AG09319 (cell line): ENCODE measurements at places on chromosomes 7 and 10.
A peak's percentile ranks its signal among the peaks of the same experiment; 100 is the strongest.

- DNase-seq = no peak
These were observed at the start of gene NEUROG3 for GRCh38 chr10:69573056-69573806. NEUROG3 (minus strand) TSS chr10:69573422; CDS start chr10:69573043, 379 bp downstream.

DNA sequence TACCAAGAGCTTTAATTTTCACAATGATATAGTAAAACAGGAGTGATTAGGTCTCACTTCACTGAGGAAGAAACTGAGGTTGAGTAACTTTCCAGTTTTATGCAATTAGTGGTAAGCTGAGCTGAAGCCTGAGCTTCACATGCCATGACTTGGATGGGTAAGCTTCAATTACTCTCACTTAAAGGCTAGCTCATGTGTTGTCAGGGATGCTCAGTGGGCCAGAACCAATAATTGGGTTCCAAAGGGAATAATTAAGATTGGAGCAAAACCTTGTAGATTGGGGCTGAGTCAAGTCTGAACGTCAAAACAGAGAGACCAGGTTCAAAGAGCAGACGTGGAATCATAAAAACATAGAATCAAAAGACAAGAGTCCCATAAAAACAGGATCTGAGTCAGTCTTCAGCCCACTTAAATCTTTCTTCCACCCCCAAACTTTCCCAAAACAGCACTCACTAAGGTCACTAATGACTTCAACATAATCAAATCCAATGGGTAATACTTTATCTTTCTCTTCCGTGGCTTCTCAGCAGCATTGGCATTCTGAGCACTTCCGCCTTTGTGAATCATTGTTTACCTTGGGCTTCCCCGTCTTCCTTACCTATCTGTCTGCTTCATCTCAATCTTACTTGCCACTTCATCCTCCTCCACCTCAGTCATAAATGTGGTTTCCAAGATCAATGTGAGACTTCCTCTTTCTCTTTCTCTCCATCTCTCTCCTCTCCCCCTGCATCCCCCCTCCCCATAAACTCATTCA, 23.0 kb upstream of the EGFR start:
- DNase-seq = peak; percentile 83

GRCh38 chr7:24779283-24779655, 22.0 kb upstream of the GSDME start:
- no peak for DNase-seq

GRCh38 chr7:151888079-151889067, 11.5 kb upstream of the PRKAG2 start:
- DNase-seq = no peak

DNA sequence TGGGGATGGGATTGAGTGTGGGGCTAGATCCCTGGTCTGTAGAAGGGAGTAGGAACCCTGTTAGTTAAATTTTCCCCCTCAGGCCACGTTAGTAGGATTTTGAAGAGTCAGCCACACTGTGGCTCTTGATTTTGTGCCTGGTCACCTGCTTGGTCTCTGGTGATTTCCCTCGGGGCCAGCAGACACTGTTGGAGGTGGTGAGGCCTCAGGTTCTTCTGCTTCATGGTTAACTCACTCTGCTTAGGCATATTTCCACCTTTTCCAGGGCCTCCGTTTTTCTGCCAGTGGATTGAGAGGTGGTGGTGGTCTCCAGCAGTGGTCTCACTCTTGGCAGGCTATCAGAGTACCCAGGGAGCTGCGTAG, 4.1 kb downstream of the TSPAN14 start:
- no peak for DNase-seq

- DNase-seq = no peak
These were observed 3.5 kb downstream of the SP8 start for GRCh38 chr7:20783125-20783699.

- DNase-seq = no peak
These were observed 43.6 kb downstream of the CTBP2 start for GRCh38 chr10:125116652-125117310.

GRCh38 chr7:17041324-17041723, 159.5 kb upstream of the AGR3 start:
- peak; percentile 92 for DNase-seq

DNA sequence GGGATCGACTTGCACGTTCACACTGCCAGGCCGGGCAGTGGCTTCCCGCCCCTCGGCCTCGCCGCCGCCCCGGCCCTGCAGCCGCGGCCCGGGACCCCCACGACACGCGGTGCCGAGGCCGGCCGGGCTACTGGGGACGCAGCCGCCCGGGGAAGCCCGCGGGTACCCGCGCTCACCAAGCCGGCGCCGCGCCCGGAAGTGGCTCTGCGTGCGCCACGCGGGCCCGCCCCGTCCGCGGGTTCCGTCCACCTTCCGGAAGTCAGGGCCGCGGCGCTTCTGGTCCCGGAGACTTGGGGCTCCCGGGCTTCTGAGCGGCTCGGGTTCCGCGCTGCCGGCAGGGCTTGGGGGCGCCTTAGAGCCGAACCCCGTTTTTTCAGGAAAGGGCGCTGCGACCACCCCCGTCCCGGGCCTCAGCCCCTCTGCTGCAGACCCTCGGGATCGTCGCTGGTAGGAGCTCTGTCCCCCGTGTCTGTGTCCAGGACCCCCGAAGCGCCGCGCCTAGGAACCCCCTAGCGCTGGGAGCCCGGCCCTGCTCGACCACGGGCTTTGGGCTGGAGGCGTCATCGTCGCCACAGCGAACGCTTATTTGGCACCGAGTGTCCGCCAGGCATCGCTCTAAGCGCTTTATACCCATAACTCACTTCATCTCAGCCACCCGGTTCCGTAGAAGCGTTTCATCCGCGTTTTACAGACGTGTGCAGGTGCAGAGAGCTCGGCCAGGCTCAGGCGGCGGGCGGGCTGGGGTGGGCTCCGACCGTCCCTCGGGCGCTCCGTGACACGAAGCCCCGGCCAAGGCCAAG, at the start of gene PSMG3:
PSMG3 (minus strand) TSS at position 200 of the 800 bp plus-strand sequence. CDS start 693 bp downstream, outside the sequence.
- DNase-seq = peak; percentile 75

DNA sequence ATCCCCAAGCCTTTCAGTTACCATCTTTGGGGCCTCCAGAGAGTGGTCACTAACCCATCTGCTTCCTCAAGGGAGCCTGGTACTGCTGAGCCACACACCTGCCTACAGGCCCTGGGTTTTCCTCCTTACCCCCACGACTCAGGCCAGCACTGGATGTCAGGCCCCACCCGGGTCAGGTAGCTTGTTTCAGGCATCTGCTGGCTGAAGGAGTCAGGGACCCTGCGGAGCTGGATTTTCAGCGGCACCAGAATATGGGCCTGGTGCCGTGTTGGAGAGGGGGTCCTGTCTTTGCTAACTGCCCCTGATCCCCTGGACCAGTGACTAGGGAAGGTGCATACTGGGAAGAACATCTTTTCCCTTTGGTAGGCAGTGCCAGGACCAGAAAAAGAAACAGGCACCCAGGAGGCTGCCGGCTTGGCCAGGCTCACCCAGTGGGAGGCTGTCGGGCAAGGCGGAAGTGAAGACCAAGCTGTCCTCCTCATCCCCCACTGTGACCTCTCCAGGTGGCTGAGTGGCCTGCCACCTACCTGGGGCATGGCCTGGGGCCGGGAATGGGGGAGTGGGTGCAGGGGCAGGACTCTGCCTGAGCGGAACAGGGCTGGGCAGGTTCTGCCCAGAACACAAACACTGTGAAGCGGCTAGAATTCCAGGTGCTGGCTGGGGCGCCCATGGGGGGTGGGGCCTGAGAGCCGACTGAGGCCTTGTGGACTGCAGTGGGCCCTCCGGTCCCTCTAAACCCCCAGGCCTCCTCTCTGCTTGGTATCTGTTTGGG, 12.4 kb upstream of the SAMD8 start:
- DNase-seq = no peak

DNA sequence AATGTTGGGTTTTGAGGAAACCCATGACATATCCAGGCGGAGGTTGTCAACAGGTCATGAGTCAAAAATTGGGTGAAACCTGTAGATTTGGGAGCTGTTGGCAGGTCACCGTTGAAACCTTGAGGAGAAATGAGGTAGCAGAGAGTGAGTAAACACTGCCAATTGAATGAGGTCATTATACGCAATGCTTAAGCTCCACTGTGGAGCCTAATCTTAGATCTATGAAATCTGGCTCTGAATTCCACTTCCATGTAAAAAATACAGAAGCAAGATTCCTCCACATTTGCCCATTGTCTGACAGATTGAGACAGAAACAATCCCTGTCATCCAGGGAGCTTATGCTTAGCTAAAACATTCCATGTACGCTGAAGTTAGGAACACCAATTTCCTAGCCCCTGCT, 76.0 kb upstream of the IL6 start:
- no peak for DNase-seq

DNA sequence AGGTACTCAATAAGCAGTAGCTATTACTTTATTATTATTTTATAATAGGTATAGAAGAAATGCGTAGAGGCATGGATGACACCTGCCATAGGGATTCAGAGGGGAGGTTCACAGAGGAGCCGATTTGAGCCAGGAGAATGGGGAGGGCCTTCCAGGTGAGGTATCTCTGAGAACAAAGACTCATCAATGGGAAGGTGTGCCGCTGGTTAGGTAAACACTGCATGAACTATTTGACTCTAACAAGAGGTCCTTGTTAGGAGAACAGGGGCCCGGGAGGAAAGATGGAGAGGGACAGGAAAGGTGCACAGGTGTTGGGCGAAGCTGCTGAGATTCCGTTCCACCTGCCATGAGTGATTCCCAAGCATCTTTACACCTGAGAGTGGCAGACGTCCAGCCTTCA, 41.8 kb upstream of the TMEM273 start:
- DNase-seq = no peak

- DNase-seq = no peak
These were observed 24.3 kb upstream of the DNA2 start for GRCh38 chr10:68496072-68496471.

DNA sequence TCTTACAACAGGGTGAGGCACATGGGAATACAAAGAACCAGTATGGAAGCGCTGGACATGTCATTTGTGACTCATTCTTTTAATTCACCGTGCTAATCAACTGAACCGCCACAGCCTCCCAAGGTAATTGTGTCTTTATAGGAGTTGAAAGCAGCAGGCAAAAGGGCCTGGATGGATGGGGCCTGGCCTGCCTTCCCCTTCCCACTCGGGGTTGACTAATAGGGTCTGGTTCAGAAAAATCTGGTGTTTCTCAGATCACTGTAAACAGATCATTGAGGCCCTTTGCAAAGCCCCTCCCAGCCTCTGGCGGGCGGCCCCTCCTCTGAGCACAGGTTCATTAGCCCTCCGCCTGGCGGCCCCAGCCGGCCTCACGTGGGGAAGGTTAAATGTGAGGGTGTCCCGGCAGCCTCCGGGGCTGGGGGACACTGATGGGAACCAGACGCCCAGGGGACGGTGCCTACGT, 100.8 kb downstream of the EBF3 start:
- no peak for DNase-seq

GRCh38 chr10:48322017-48322416, 15.5 kb downstream of the MAPK8 start:
- DNase-seq = no peak

DNA sequence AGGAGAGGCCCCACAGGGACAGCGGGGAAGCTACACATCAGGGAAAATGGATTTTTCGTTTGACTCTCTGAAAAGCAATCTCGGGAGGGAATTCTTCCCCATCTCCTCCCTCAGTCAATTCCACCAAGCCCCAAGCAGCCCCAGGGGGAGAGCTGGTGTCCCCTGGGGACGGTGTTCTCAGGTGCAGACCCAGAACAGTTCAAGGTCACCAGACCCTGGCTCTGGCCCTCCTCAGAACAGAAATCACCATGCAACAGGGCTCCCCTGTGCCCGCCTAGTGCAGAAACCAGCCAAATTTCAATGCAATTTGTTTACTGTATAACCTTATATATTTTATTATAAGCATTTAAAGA, 34.1 kb downstream of the GSDME start:
- DNase-seq = no peak

DNA sequence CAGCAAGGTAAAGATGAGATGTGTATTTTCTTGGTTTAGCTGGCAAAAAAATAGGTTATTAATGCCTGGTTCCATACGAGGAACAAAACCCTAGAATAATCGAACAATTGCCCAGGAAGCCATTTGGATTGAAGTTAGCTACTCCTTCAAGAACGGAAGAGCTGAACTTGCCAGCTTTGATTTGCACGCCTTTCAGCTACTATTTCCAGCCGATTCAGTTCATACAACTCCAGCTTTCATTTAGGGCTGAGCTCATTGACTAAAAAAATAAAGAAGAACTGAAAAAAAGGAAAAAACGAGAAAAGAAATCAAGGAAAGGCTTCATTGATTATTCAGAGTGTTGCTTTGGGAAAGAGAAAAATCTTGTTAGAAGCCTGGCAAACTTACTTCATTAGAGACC, 60.4 kb downstream of the PTN start:
- DNase-seq = no peak

DNA sequence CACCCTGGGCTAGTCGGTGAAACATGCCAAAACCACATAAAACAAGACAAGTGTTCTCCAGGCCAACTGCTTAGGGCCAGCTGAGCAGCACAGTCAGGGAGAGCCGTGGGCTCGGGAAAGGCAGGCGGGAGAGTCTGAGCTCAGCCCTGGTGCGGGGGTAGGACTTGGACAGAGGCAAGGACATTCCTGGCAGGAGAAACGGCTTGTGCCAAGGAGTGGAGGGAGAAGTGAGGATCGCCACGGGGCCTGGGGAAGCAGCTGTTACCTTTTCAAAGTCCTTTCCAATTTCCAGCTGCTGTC, 4.2 kb downstream of the ELN start:
- peak; percentile 69 for DNase-seq

DNA sequence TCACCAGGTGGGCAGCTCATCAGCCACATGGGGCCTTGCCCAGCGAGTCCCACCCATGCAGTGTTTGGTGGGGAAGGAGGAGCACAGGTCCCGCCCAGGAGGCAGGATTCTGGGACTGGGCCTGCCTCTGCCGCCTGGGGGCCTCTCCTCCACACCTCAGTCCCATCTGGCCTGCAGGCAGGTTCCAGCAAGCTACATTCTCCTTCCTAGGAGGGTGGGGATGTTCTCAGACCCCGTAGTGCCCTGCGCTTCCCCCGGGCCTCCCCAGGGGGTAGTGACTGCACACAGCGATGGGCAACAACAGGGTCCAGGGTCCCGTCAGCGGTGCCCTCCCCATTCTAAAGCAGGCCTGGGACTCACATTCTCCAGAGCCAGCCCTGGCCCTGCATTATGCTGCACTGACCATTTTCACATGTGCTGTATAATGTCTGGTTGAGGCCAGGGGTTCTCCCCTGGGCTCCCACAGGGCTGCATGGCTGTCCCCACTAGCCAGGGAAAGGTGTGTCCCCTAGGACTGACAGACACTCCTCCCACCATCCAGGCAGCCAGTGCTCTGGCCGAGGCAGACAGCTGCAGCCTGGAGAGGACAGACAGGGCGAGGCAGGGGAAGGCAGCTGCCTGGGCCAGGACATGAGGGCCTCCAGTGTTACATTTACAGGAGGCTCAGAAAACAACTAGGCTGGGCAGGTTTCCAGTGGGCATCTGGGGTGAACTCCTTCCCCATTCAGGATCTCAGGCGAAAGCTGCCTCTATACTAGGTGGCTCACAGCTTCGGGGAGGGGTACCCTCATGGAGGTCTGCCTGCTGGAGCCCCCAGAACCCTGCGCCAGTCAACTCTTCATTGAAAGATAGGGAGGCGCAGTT, 9.3 kb downstream of the RASGEF1A start:
- no peak for DNase-seq
